ENCODE measurements at places on chromosomes 7 and 10.

GRCh38 chr7:55774327-55775050 is 88.1 kb downstream of the SEPTIN14 start:
- DNase-seq = no peak

DNA sequence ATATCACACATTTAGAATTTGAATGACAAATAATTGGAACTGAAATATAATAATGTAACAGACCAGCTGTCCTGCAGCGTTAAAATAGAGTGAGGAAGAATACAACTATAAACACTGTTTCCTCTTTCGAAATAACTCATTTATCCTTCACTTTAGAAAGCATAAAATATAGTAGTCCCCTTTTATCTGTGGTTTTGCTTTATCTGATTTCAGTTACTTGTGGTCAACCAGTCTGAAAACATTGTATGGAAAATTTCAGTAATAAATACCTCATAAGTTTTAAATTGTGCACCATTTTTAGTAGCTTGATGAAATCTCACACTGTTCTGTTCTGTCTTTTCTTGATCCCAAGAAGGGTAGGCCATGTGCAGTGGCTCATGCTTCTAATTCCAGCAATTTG is 31.7 kb downstream of the POLR1F start:
- no peak for DNase-seq

DNA sequence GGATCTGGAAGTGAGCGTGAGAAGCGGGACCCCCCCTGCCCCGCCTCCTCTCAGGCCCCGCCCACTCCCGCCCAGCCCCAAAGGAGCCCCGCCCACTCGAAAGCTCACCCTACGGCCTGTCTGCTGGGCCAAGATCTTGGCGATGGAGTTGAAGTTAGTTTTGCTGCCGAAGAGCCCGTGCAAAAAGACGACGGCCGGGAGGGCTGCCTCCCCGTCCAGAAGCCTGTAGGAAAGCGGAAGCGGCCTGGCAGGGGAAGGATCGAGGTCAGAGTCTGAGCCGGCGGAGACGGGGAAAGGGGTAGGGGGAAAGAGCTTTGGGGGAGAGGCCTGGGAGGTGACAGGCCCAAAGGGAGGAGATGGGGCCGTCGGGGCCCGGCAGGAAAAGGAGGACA is 386 bp downstream of the ABHD11 start:
- DNase-seq = peak; percentile 87

DNA sequence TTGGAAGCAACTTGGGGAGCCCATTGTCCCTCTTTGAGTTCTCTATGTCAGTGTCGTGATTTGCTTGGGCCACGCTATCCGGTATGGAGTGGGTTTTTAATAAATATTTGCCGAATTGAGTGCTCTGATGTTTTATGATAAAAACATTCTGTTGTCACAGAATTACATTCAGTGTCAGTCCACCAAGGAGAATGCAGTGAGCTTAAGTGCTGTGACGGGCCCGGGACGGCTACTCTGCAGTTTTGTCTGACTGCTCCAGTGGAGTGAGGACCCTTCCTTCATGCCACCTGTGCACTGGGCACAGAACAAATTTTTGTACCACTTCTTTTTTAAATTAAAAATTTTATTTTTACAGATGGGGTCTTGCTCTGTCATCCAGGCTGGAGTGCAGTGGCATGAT is 76.0 kb downstream of the CARD11 start:
- no peak for DNase-seq

DNA sequence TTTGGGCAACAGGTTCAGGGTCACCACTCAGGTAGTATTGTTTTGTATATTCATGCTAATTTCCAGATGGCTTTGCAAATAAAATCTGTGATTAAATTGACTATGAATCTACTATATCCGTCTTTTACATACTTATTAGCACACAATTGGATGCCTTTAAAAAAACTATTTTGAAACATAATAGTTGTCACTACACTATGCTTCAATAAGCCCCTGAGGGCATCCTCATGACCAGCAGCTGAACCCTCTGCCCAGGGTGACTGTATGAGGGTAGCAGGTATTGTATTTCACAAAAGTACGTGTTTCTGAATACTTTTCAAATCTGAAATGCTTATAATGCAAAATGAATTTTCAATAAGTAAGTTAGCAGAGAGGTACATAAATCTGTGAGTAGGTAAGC is 97.3 kb downstream of the DNAH11 start:
- DNase-seq = no peak

- DNase-seq = no peak
Measured at GRCh38 chr7:158479021-158479663, 108.5 kb downstream of the PTPRN2 start.

DNA sequence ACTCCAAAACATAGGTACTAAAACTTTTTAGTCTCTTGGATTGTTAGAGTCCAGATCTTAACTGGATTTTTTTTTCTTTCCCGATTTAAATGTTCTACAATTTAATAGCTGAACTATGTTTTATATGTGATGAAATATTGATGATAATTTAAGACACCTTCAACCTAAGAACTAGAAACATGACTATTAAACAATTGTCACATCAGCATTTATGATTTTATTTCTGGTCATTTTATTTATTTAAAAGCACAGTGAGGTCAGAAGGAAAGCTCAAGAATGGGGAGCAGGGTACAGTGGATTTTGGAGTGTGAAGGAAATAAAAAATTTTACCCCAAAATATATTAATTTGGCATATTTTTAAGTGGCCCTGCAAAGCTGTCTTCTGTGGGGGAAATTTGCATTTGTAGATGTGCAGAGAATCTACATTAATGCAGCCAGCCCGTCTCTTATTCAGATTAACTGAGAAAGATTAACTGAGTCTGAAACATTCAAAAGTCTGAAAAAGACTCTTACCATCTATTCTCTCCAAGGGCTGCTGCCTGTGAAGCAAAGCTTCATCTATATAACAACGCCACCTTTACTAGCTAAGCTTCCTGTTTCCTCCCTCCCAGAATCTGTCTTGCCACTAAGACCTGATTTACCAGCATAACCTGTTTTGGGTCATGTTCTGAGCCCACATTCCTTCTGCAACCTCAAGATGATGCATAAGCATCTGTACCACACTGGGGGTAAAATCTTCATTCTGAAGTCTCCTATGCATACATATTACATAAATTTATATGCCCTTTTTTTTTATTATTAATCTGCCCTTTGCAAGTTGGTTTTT is 86.4 kb downstream of the TMEM106B start:
- no peak for DNase-seq

- DNase-seq = no peak
Measured at GRCh38 chr7:121366852-121367431, 29.2 kb downstream of the FAM3C start.

GRCh38 chr7:47497367-47498096 is 84.4 kb downstream of the TNS3 start:
- no peak for DNase-seq

GRCh38 chr10:122657255-122657654 is 42.4 kb downstream of the C10orf120 start:
- no peak for DNase-seq

GRCh38 chr7:158955932-158956804 is 99.8 kb downstream of the DYNC2I1 start:
- no peak for DNase-seq

DNA sequence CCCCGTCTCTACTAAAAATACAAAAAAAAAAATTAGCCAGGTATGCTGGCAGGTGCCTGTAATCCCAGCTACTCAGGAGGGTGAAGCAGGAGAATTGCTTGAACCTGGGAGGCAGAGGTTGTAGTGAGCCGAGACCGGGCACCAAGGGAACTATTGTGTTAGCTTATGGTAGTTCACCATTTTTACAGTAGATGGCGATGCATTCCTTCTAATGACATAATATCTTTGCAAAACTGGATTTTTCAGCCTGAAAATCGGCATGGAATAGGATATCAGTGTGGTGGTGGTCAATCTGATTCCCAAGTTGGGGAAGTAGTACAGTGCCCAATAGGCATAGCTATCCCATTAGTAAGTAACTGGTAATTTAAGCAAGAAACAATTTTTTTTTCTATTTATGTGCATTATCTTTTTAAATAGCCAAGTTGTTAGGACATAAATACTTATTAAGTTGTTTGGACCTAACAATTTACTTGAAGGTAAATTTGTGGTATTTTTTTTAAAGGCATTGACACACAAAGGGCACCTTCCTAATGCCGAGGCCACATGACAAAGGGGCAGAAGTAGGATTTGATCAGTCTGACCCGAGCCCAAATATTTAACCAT is 17.6 kb upstream of the IMPDH1 start:
- DNase-seq = peak; percentile 41

DNA sequence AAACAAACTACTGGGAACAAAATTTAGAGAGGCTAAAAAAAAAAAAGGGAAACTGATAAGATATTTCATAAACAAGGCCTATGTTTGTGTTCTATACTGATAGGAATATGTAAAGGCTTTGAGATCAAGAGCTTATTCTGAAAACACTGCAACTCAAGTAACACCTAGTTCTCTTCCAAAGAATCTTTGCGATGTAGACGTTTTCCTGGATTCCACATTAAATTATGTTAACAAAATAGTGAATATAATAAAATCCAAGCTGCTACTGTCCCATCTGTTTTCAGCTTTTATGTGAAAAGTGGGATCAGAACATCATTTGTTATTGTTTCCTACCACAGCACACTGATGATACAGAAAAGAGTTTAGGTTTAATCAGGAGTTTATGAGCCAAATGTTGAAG is 53.0 kb upstream of the RNF148 start:
- no peak for DNase-seq

- no peak for DNase-seq
Measured at GRCh38 chr10:86169506-86170254, 196.9 kb downstream of the GRID1 start.

DNA sequence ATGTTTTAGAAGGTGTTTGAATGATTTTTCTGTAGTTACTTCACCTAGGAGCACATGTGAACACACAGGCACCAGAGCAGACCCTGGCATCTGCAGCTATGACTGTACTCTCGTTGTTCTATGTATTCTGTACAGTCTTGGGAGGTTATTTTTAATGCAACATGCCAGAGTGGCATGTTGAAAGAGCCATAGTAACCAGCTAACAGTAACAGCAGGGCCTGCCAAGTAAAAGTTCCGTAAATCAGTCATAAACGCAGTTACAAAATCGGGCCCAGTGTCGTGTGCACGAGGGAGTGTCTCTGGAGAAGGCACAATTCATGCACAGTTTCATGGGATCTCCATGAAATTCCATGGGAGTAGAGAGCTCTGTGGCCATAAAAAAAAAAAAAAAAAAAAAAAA is 108.3 kb upstream of the CDK6 start:
- DNase-seq = peak; percentile 60

DNA sequence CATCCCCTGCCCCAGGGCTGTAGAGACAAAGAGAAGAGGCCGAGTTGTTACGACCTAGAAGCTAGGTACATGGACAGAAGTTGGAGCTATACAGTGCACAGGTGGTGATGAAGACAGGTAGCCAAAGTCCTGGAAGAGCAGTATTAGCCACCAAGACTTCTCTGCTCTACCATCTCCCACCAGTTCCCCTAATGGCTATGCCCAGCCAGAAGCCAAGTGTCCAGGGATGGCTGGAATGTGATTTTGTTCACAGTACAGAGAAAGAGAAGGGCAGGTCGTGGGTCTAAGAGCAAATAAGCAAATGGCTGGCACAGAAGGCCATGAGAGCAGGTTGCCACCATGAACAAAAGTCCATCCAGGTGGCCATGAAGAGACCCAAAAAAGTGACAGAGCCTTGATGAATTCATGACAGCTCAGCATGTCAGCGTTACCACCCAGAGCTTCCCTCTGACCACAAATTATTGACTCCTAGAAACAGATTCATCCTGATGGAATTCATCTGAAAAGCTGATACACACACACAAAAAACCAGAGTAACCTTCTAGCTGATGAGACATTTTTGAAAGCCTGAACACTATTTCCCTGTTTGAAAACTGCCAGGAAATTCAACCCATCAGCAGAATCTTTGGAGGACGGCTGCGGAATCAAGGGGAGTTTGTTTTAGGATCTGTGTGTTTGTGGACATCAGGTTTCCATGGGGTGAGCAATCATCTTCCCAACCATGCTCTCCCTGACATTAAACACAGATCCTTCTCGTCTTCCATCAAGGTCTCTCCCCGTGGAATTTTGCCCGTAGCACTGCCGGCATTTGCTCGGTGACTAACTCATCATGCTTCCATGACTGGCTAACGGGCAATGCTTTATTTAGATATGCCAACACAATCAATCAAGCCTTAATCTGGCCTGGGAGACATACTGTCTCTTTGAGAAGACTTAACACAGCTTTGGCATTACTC is 906.7 kb upstream of the AUTS2 start:
- DNase-seq = no peak

DNA sequence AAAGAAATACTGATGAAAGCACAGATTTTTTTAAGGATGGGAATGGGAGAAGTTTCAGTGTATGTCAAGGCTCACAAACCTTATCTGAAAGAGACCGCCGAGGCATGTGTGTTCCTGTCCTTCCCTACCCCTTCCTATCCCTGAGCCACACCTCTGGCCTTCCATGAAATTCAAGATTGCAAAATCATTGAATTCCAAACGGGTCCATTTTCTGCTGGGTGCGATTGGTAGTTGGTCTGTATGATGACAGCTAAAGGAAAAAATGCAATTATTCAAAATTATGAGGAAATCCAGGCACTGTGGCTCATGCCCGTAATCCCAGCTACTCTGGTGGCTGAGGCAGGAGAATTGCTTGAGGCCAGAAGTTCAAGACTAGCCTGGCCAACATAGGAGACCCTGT is 170.1 kb downstream of the ARHGAP12 start:
- no peak for DNase-seq

GRCh38 chr10:128950159-128950915 is 516.7 kb upstream of the MGMT start:
- no peak for DNase-seq

- no peak for DNase-seq
Measured at GRCh38 chr10:8213735-8214134, 159.2 kb downstream of the GATA3 start.

- no peak for DNase-seq
Measured at GRCh38 chr10:54749623-54750022, 51.4 kb downstream of the PCDH15 start.

GRCh38 chr10:84693006-84693405 is 364.6 kb downstream of the CCSER2 start:
- no peak for DNase-seq

DNA sequence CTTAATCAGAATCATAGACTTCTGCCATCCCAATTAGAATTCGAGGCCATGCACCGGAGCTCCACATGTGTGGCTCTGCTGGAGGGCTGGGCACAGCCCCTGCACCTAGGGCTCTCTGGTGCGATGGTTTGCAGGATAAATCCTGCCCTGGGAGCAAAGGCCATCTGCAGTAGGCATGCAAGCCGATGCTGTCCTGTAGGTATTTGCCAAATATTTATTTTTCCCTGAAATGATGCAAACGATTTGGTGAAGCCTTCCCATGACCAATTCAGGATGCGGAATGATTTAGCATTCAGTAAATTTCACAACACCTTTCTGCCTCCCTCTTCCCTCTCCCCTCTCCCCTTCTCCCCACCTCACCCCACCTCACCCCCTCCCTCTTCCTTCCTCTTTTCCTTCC is 170.6 kb downstream of the EBF3 start:
- no peak for DNase-seq
